ENCODE measurements at places on chromosomes 13 and 19.

GRCh38 chr19:35713904-35714495 is 3.8 kb upstream of the KMT2B start:
- DNase-seq = no peak

- peak; percentile 21 for DNase-seq
Observed at GRCh38 chr19:53877361-53877766, 4.6 kb upstream of the PRKCG start.

- DNase-seq = peak; percentile 17
Observed at GRCh38 chr19:5949792-5950305, 28.1 kb downstream of the RANBP3 start.

DNA sequence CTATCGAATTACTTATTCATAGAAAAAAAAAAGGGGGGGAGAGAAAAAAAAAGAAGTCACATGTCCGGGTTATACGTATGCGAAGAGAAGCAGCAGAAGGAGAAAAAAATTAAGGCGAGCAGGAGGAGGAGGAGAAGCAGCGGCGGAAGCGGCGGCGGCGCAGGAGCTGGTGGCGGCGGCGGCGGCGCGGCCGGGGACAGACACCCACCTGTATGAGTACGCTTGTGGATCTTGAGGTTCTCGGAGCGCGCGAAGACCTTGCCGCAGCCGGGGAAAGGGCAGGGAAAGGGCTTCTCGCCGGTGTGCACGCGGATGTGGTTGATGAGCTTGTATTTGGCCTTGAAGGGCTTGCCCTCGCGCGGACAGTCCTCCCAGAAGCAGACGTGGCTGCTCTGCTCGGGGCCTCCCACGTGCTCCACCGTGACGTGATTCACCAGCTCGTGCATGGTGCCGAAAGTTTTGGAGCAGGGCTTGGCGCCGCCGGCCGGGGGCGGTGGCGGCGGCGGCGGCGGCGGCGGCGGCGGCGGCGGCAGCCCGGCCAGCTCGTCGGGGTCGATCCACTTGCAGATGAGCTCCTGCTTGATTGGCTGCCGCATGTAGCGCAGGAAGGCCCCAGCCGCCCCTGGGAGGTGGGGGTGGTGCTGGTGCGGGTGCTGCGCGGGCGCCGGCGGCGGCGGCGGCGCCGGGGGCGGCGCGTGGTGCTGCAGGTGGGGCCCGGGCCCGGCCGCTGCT is 1.5 kb downstream of the ZIC5 start:
- DNase-seq = peak; percentile 36

- DNase-seq = no peak
Observed at GRCh38 chr19:55621673-55622231, 2.6 kb downstream of the ZNF784 start.
